Astrocyte of the cerebellum (primary cell): ENCODE measurements at places on chromosomes 4 and X.

DNA sequence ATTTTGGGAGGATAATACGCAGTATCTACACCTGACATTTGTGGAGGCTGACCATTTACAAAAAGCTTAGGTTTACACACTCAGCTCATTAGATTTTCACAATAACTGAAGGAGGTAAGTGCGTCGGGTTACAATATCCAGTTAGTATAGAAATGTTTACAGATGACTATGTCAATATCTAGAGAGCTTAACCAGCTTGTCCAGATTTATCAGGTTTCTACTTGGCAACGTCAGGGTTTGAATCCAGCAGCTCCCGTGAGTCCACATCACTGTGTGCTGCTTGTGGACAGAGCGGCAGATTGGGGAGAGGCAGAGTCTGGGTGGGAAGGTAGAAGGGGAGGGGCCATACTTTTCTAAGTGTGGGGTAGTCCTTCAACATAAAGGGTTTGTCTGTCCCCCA, 28.3 kb downstream of the ARHGAP10 start:
- DNase-seq, result no peak

DNA sequence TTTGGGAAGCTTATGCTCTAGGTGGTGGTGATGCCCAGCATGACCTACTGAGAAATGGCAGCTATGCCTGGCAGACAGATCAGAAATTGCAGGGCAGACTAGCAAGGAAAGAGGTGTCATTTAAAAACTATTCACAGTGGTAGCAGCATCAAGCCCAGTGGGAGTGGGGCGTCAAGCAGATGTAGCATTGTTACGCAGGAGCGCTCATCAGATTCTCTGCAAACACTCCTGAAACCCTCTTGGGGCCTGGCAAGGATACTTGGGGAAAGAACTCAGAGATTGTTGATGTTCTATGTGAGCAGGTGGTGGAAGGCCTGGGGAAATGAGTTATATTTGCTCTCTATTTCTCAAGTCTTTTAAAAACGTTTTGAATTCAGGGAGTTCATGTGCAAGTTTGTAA, 437.6 kb downstream of the RAPGEF2 start:
- DNase-seq, result no peak

DNA sequence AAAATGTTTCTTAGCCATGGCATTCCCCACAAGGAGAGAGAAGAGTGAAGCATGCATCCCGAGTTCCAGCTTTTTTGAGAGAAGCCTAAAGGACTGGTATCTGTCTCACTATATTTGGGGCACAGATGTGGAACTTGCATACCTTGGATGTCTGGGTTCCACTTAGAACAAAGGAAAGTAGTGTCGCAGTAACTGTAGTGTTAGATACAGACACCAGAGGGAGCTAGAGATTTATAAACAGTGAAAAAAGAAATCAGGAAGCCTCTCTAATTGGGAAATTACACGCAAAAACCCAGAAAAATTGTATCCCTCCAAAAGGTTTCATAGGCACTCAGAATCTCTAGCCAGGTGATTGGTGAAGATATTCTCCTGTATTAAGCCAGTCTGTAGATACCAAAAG, 34.4 kb downstream of the AGTR2 start:
- no peak for DNase-seq

- DNase-seq, result no peak
Measured at GRCh38 chrX:55638933-55639332, 15.7 kb downstream of the FOXR2 start.

GRCh38 chr4:6019316-6020263, 1.4 kb upstream of the C4orf50 start:
- DNase-seq, result peak; percentile 6

DNA sequence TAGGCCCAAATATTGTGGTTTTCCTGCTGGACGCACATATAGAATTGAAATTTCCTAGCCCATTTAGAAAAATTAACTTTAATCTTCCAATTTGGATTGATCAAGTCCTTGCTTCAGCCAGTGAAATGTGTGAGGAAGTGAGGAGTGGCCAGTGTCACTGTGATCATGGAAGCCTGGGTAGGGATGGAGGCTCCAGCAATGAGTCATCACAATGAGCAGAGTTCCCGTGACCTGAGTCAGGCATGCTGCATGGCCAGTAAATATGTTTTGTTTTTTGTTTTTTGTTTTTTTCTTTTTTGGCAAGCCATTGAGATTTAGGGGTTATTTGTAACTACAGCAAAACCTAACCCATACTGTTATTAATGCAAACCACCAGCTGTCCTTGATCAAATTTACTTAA, 52.1 kb downstream of the IDS start:
- DNase-seq, result no peak

GRCh38 chr4:121299367-121299766, 81.5 kb downstream of the QRFPR start:
- DNase-seq, result no peak

- peak; percentile 83 for DNase-seq
Measured at GRCh38 chr4:55549888-55550287, 3.2 kb upstream of the CLOCK start.

- no peak for DNase-seq
Measured at GRCh38 chr4:170875868-170876267, 786.1 kb upstream of the AADAT start.

- DNase-seq, result no peak
Measured at GRCh38 chr4:10677796-10678497, 6.6 kb downstream of the CLNK start.

DNA sequence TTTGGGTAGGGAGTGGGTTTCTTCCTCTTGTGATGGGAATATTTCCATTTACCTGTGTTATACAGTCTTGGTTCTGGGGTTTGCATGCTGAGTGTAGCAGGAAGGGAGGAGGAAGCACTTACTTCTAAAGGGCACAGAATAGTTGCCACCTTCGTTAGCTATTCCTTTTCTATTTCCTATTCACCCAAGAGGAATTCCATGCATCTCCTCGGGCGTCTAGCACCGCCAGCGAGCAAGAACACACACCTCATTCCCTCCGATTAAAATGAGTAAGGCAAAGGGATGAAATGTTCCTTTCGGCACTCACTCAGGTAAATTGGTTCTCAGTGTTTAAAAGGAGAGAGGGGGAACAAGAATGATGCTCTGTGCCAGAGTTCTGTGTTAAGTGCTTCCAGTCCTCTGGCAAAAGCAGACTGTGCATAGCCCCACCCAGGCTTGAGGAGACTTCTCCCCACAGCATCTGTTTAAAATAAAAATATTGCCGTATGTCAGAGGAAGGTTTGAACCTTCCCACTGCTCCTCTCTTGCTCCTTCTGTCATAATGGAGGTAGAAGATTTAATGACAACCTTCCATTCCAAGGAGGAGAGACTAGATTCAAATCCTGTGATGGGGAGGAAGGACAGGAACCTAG, 351.4 kb downstream of the PTTG2 start:
- no peak for DNase-seq

DNA sequence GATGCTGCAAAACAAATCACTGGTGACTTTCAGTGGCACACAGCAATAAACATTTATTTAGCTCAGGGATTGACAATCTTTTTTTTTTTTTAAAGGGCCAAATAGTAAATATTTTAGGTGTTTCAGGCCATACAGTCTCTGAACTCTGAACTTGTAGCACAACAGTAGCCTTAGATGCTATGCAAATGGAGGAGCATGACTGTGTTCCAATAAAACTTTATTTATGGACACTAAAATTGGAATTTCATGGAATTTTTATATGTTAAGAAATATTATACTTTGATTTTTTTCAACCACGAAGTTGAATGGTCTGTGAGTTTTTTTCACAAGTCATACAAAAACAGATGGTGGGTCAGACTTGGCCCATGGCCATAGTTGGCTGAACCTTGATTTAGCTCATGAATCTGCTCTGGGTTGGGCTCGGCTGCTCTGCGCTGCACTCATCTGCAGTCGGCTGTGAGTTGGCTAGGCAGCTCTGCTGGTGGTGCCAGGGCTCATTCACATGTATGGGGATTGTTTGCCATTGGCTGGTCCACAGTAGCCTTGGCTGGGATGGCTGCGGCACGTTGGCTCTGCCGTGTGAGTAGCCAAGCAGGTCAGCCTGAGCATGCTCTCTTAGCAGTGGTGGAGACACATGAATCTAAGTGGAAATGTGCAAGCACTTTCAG, 231.7 kb upstream of the PGRMC2 start:
- DNase-seq, result no peak

- DNase-seq, result no peak
Measured at GRCh38 chr4:1245481-1246051, 3.4 kb downstream of the CTBP1 start.

DNA sequence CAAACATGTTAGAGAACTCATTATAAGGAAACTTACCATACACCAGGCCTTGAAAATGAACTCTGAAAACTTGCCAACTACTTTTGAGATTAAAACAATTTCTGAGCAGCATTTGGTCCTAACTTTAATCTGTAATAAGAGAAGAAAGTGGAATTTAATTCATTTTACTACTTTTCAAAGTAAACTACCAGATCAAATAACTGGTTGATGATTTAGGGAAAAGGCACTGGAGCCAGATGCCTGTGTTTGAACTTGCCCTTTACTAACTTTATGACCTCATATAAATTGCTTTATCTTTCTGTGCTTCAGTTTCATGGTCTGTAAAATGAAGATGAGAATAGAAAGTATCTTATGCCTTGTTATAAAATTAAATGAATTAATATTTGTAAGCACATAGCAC, 159.9 kb upstream of the PCDH18 start:
- DNase-seq, result no peak

DNA sequence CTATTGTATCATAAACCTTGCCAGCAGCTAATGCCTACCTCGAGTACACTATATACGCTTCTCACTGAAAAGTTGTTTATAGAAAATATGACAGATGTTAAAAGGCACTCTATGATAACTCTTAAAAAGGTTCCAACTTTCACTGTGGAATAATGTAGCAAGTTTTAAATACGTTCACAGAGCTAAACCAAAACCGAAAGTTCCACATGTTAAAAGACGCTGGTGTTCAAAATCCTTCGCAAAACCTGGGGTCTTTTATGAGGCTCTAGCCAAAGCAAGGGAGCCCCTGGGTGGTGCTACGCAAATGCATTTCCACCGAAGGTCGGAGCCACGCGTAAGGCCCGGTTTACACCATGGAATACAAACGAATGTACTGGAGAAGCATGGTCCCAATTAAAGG, 103.7 kb upstream of the TENM3 start:
- no peak for DNase-seq

DNA sequence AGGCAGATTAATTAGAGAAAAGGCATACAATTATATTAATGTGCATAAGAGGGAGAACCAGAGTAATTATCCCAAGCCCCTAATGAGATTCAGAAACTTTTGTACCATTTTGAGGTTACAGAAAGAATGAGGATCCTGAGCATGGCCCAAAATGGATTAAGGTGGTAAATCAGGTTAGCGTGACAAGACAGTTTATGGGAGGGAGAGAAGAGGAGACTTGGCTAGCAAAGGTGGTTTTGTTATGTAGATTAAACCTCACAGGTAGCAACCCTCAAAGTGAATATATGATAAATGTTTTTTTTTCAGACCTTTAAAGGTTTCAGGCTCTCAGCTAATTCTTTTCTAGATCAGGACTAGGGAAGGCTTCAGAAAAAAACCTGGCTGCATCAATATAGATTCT, 781.8 kb downstream of the FAM133A start:
- DNase-seq, result no peak

GRCh38 chr4:855880-856224, 29.9 kb upstream of the CPLX1 start:
- DNase-seq, result no peak

GRCh38 chrX:115535421-115535820, 25.6 kb upstream of the PLS3 start:
- no peak for DNase-seq

GRCh38 chr4:183384516-183384915, 59.9 kb upstream of the CDKN2AIP start:
- DNase-seq, result no peak

DNA sequence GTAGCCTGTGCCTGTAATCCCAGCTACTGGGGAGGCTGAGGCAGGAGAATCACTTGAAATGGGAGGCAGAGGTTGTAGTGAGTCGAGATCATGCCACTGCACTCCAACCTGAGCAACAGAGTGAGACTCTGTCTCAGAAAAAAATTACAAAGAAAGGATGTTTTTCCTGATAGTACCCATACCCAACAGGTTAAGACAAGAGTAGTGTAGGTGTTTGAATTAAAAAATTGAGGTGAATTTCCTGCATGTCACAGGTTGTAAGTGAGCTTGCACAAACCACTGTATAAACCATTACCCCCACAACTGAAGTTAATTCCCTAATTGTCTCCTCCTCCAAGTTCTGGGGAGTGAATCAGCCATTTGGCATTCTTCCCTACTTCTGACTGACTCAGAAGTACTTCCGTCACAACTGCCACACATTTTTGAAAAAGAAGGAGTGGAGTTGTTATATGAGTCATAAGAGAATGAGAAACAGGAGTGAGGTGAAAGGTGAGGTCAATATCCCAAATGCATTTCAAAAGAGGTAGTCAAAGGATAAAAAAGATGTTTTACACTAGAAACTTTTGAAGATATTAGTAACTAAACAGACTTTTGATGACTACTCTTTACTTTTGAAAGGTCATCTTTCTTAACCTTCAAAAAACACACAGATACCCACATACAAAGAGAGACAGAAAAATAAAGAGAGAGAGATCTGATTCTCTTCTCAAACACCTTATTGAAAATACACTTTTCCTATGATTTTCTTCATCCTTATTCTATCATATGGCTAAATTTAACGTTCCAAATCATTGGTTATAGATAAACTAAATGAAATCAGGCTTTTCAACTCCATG, 134.5 kb downstream of the BTC start:
- peak; percentile 98 for DNase-seq

GRCh38 chr4:85514117-85514516, 39.2 kb downstream of the ARHGAP24 start:
- DNase-seq, result no peak

GRCh38 chr4:108224611-108225053, 55.9 kb upstream of the LEF1 start:
- peak; percentile 59 for DNase-seq

- DNase-seq, result no peak
Measured at GRCh38 chrX:66756717-66757116, 117.8 kb upstream of the EDA2R start.

DNA sequence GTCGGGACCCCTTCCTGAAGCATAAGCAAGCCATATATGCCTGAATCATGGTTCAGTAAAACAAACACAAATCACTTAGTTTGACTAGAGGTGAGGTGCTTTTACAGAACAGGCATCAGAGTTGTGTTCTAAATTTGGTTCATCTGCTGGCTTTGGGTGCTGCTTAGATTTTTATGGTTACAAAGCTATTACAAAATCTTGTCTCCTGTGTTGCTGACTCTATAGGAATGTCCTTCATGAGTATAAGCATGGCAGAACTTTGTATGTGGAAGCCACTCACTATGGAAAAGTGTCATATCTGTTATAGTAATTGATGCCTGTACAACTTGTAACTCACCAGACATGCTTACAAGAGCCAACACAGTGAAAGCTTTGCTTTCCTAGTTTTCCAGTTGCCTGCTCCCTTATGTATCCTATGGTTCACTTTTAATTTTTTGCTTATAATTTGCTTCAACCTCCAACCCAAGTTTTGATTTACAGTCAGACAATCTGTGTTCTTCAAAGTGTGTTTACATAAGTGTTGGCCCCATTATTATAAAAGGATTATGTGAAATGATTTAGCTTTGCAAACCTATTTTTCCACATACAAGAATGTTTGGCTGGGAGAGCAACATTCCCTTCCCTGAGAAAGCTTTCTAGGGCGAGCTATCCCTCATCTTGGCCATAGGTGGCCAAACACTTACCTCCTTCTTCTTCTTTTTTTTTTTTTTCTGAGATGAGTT, 30.0 kb upstream of the CYP2U1 start:
- no peak for DNase-seq
